Smooth muscle cell of the pulmonary artery (primary cell): ENCODE measurements at places on chromosomes 16 and 17. TPM values are rescaled to one million over a fixed set of nuclear protein-coding genes. Genes with fewer than 3 reads are reported as not detected.

The ARHGDIG gene
- 1.1 and 1.4 TPM in 2 replicates for total RNA-seq

The G6PC1 gene
- not detected in 2 replicates for total RNA-seq

The KRTAP9-4 gene
- not detected in 2 replicates for total RNA-seq

The GNG13 gene
- total RNA-seq, result not detected in 2 replicates

The TP53TG3F gene
- not detected in 2 replicates for total RNA-seq

The SRR gene
- total RNA-seq, result 12.9 and 19.5 TPM in 2 replicates

The OR1D5 gene
- total RNA-seq, result not detected in 2 replicates

The ZKSCAN2 gene
- 3.7 and 4.9 TPM in 2 replicates for total RNA-seq

The NHERF2 gene
- total RNA-seq, result 66.8 and 76.2 TPM in 2 replicates

The WBP2 gene
- 45.3 and 64.9 TPM in 2 replicates for total RNA-seq

The MT4 gene
- not detected in 2 replicates for total RNA-seq
